BE2C (cell line): ENCODE measurements at places on chromosomes 3 and 15.

DNA sequence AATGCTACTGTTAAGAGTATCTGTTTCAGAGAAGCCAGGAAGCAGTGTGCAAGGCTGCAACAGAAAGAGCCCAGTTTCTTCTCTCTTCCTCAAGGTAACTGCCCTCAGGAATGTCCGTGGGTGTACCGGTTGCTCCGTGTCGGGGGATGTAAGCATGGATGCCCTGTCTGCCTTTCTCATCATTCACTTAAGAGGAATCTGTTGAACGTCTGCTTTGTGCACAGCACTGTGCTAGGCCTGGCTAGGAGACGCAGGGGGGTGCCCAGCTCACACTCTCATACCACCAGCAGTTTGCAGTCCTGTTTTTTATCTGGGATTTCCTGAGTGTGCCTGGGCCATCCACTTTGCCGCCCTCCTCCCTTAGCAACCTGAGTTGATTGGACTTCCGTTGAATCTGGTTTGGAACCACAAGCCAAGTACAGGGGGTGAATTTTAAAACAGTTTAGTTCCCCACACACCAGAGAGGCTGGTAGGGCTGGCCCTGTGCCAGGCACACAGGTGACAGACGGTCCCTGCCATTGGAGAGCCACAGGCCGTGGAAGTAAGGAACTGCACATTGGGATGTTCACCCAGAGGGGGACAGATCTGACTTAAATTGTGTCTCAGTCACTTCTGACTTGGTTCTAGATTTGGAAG lies 11.2 kb downstream of the BOC start:
- DNase-seq = peak; percentile 46

- DNase-seq = no peak
Measured at GRCh38 chr15:65732698-65733097, 59.4 kb downstream of the DENND4A start.

DNA sequence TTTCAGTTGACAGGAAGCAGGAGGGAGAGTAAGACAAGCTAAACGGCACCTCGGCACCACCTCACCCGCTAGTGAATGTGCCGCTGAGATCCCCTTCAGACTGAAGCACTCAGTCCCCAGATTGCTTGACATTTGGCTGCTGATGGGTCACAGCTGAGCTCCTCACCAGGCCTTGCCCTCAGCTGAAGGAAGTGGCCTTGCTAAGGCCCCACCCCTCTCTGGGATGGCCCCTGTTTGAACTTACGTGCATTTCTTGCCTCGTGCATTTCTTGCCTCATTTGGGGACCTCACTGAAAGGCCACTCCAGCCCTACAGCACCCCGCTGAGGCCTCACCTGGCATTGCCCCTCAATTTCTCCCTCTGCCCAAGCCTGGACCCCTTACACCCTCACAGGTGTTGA lies 39.8 kb downstream of the EOGT start:
- DNase-seq = no peak

- no peak for DNase-seq
Measured at GRCh38 chr15:72737061-72737460, 46.5 kb downstream of the ADPGK start.

DNA sequence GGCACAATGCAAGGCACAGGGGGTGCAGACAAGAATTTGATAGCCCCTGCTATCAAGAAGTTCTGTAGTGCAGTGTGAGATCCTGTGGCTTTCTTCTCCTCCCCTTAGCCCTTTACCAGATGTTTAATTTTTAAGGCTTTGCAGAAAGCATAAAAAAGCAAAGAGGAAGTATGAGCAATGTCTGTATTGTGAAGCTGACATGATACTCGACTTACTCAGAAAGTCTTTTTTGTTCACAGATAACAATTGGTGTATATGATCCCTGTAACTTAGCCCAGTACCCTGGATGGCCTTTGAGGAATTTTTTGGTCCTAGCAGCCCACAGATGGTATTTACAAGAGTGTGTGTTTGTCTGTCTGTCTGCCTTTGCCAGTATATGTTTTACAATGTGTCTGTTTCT lies 58.9 kb downstream of the ATG7 start:
- no peak for DNase-seq
